GM23248 (cell line): ENCODE measurements at places on chromosomes 7 and 10. TPM values are rescaled to one million over a fixed set of nuclear protein-coding genes. Genes with fewer than 3 reads are reported as not detected.

Gene SFTPA1
- total RNA-seq = not detected in 2 replicates

Gene NUTM2A
- 0.11 and 1.0 TPM in 2 replicates for total RNA-seq

Gene CRYGN
- not detected in 2 replicates for total RNA-seq

Gene BZW2
- total RNA-seq = 54.1 and 61.0 TPM in 2 replicates

Gene TRIM50
- not detected in 2 replicates for total RNA-seq

Gene HOXA4
- total RNA-seq = 0.13 and 1.8 TPM in 2 replicates

Gene ITGB8
- total RNA-seq = 9.9 and 11.9 TPM in 2 replicates

Gene XPNPEP1
- total RNA-seq = 108 and 115 TPM in 2 replicates

Gene EBF3
- 0.25 and 0.43 TPM in 2 replicates for total RNA-seq

Gene ZNF425
- total RNA-seq = 3.8 and 5.4 TPM in 2 replicates
